Astrocyte of the spinal cord (primary cell): ENCODE measurements at places on chromosomes 11 and 22.

GRCh38 chr22:32830473-32830872, 29.0 kb downstream of the TIMP3 start:
- no peak for DNase-seq

- DNase-seq: peak; percentile 50
Observed at GRCh38 chr11:108788565-108789199, 123.8 kb downstream of the DDX10 start.

DNA sequence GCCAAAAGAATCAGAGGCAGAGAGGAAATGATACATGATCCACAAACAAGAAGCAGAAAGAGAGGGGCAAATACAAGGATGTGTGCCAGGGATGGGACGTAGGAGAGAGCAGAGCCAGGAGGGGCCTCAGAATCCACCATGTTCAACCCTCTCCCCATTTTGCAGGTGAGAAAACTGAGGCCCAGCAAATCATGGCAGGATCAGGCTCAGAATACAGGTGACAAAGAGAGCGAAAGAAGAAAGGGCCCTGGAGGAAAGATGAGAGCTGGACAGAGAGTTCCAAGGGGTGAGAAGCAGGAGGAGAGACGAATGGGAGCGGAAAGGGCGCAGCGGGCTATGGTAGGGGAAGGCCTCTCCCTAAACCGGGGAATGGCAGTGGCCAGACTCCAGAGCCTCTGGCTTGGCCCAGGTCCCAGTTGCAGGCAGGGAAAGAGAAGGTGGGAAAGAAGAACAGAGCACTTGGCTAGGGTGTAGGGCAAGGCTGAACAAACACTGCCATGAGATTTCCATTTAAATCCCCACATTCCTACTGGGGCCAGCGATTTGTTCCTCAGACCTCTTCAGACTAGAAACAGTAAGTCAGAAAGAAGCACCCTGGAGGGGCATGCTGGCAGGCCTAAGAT, 44.4 kb upstream of the TSKU start:
- no peak for DNase-seq

- DNase-seq: no peak
Observed at GRCh38 chr11:3914805-3915204, 59.3 kb downstream of the STIM1 start.

DNA sequence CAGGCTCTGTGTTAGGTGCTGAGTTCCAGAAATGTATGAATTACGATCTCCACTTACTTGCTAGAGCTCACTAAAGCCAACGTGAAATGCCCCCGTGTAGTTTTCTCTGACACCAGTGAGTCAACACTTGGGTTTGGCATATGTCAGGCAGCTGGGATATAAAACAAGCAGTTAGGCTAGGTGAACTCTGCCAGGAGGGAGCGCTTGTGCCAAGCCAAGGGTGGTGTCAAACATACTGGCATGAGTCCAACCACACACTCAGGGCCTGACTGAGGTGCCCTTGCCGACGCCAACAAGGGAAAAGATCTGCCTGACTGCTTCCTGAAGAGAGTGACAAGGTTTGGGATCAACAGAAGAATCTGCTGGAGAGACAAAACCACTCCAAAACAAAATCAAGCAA, 167.8 kb upstream of the NARS2 start:
- peak; percentile 35 for DNase-seq

DNA sequence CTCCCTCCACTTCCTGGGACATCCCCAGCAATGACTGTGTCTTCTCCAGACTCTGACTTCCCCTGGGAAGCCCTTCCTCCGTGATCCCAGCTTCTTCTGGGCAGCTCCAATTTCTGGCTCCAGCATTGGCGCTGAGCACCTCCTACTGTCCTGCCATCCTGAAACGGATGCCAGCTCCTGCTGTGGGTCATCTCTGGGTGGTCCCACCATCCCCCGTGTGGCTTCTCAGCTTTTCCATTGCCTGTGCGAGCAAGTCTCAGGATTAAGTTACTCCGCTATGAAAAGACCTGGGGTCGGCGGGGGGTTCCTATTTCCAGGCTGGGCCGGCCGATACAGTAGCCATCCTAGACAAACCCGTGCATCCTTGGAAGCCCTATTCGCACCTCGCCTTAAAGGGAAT, 55.4 kb upstream of the FADD start:
- DNase-seq: no peak

GRCh38 chr11:23455321-23455891, 595.1 kb upstream of the CCDC179 start:
- no peak for DNase-seq

DNA sequence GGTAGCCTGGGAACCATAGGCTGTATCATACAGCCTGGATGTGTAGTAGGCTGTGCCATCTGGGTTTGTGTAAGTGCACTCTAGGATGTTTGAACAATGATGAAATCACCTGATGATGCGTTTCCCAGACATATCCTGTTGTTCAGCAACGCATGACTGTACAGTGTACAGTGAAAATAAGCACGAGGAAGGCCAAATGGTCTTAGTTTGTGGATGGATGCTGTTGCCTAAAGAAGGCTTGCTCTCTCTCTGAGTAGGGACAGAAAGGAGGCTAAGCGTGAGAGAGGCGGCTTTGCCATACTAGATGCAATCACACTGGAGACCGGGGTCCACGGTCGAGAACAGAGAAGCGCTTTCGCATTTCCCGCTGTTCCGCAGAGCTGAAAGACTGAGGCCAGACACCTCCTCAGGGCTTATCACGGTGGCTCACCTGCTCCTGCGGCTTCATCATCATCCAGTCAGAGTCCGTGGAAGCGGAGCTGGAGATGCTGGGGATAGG, 27.6 kb upstream of the APLP2 start:
- peak; percentile 88 for DNase-seq

GRCh38 chr11:64999478-64999877, 2.7 kb upstream of the BATF2 start:
- DNase-seq: no peak

GRCh38 chr11:61117168-61117520, 14.9 kb downstream of the CD5 start:
- no peak for DNase-seq

DNA sequence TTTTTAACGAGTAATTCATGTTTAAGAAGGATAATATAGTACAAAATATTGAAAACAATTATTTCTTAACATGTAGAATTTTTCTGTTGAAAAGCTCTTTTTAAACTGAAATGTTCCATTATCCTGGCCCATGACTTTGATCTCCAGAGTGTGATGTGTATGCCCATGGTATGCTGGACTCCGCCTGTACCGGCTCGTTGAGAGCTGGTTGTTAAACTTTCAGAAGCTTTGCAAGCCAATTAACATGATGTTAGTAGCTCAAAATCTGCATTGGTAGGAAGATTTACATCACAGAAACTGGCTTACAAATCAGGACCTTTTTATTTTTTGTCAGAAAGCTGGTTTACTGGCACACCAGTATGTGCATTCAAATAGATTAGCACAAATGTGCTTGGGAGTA, 15.0 kb downstream of the SIK2 start:
- no peak for DNase-seq

DNA sequence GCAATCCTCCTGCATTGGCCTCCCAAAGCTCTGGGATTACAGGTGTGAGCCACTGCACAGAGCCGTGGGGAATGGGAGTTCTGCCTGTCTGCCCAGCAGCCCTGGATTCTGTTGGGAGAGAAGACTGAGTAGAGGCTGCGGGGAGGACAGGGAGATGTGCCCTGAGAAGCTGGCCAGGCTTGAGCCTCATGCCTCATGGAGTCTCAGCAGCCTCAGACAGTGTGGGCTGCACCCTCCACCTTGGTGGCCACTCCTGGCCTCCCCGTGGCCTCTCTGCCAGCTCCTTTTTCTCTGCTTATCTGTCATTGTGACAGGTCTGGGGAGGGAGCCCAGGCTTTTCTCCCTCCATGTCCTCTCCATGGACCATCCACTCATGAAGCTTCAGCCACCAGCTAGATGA, 43.2 kb downstream of the DKK3 start:
- DNase-seq: no peak

GRCh38 chr22:37299969-37300509, 17.7 kb downstream of the CYTH4 start:
- no peak for DNase-seq

- no peak for DNase-seq
Observed at GRCh38 chr22:48373626-48374173, 1454.0 kb downstream of the BRD1 start.

DNA sequence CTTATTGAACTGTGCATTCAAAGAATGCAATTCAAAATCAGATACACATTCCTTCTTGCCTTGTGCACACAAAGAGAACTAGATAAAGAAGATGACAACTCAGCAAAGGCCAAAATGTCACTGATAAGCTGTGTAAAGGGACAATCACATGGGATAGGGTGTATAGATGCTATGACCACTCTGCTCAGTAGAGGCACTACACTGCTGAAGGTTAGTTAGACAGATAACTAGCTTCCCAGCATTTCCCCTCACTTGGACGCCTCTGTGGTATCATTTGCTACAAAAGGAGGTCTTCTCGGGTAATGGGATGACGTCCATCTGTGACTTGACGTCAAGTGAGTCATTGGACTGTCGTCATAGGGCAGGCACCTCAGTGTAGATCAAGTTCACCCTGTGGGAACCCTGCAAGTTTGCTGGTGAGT, 424.9 kb upstream of the CCDC90B start:
- no peak for DNase-seq

DNA sequence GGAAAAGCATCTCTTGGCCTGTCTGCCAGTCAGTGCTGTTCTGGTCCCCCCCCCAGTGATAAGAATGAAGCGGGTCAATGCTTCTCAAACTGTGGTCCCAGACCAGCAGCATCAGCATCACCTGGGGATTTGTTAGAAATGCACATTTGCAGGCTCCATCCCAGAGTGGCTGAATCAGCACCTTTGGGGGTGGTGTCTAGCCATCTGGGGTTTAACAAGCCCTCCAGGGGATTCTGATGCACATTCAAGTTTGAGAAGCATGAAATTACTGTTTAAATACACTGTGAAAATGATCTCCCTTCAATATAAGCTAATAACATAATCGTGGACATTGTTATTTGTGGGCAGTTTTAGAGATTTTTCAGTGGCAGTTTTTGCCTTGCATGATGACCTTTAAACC, 133.5 kb downstream of the MYO18B start:
- DNase-seq: no peak
